ENCODE measurements at places on chromosomes 2 and 18.

DNA sequence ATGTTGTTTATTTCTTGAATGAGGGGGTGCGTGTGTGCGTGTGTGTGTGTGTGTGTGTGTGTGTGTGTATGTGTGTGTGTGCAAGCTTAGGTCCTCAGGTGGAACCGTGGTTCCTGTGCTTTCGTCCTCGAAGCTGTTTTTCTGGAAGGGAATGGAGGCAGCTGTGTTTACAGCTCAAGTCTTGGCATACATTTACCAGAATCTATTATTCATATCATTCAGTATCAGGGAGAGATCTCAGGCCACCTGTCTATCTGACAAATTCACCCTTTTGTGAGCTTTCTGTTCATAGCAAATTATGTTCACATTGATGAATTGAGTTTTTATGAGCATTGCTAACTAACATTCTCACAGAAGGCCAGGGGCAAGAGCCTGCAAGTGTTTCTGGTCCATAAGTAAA lies 550.4 kb downstream of the ARHGAP15 start:
- DNase-seq, result no peak

GRCh38 chr2:109242210-109242653 lies 113.2 kb downstream of the SH3RF3 start:
- DNase-seq, result no peak

DNA sequence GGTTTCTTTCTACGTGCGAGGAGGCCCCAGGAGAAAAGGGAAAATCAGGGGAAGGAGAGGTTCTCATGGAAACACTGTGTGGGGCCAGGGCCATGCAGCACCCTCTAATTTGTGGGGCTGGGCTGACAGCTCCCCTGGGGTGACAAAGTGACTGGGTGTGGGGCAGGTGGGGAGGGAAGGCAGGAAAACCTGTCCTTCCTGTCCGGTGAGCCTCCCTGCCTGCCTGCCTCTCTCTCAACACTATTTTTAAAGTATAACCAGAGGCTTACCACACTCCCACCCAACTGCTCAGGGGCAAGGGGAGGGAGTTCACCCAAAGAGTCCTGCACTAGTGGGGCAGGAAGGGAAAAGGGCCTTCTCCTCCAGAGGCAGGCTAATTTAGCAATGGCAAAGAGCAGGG lies 10.5 kb upstream of the EPAS1 start:
- no peak for DNase-seq

DNA sequence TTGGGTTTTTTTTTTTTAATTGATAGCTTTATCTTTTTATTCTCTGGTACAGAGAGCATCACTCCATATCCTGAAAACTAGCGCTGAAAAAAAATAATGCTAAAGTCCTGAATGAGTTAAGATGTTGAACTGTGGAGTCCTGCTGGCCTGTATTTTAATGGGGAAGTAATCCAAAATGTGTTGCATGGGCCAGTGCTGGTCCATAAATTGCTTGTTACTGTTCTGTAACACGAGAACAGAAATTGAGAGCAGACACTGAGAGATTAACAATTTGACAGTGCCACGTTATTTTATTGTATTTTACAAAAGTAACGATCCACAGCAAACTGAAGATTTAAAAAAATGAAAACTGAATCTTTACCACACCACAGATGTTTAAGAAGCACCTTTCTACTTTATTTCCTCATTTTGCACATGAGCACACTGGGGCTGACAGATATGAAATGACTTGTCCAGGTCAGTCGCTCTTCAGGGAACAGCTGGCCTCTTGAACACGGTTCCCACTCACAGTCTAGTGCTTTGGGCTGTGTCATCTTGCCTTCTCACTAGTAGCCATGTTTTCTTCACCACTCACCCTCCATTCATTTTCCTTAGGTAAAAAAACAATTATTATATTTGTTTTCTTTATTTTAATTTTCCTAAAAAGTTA lies 35.3 kb downstream of the ZCCHC2 start:
- no peak for DNase-seq

- no peak for DNase-seq
These were observed 195.1 kb downstream of the SEPTIN10 start for GRCh38 chr2:109418716-109419115.

GRCh38 chr2:61720911-61721310 lies 132.9 kb downstream of the FAM161A start:
- DNase-seq, result no peak

GRCh38 chr2:16774980-16775898 lies 109.6 kb upstream of the CYRIA start:
- DNase-seq, result no peak

GRCh38 chr2:46461709-46462171 lies 17.6 kb upstream of the TMEM247 start:
- DNase-seq, result no peak

All from stimulated activated CD4-positive, alpha-beta T cell treated with anti-CD3 and anti-CD28 coated beads, Interleukin-15, amount 100 ng/mL, for 1 hour (primary cell).